Upper lobe of right lung (tissue), 1 donor: ENCODE measurements at places on chromosomes 3 and 15. TPM values are rescaled to one million over a fixed set of nuclear protein-coding genes. Genes with fewer than 3 reads are reported as not detected.

- no peak for DNase-seq
- no peaks in the 10 kb centered on the region for H3K27me3 ChIP-seq
- peak overlapping the region; percentile 10 for H3K4me3 ChIP-seq
- no peak overlapping the region for H3K27ac ChIP-seq
These were observed 24.9 kb downstream of the ETFA start for GRCh38 chr15:76286271-76286879.

POPDC2 gene
- 2.7 TPM for total RNA-seq

THRB gene
- 19.7 TPM for total RNA-seq

DNA sequence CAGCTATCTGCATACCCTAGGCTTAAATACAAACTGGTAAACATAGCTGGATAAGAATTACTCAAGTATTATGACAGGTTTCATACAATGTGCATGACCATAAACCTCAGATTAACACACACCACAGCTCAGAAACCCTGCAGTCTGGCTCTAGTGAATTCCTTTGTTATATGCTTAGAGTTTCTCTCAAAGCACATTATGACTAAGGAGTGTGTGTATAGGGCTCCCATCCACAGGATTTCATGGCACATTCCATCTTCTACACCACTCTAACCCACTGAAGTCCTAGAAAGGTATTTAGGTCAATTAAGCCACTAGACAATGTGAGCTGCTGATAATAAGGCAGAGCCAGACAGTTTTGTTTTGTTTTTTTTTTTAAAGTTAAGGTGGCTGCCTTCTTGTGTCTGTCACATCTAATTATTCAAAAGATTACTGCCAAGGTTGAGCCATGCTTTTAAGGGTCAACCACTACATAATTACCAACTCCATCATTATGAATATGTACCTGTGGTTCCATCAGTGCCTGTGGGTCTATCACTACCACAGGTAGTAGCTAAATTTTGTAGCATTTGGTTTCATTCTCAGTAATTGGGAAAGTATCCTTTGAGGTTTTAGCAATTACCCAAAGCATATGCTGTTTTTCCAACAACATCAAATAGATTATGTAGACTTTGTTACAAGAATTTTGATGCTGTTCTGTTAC, 107.0 kb downstream of the ALCAM start:
- H3K36me3 ChIP-seq = no peaks in the 10 kb centered on the region
- H3K27me3 ChIP-seq = no peaks in the 10 kb centered on the region
- H3K27ac ChIP-seq = no peak overlapping the region
- H3K4me3 ChIP-seq = no peak overlapping the region
- no peak for DNase-seq

MGLL gene
- 194 TPM for total RNA-seq

DNA sequence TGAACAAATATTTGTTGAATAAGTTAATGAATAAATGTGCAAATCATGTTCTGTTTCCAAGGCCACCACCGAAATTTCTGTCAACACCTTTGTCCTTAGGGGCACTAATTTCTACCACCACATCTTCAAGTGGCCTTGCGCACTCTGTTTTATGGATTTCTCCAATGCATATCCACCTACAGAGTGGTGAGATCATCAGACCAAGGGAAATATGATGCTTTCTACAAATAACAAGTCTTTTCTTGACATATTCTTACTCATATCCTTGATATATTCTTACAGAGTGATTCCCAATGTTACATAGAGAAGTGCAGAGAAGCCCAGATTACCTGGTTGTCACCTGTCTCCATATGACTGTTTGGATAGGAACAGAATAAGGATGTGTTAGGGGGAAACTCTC, 36.1 kb upstream of the TMCO5A start:
- no peaks in the 10 kb centered on the region for H3K36me3 ChIP-seq
- no peaks in the 10 kb centered on the region for H3K27me3 ChIP-seq
- no peaks in the 10 kb centered on the region for H3K4me1 ChIP-seq
- no peak for DNase-seq

DNA sequence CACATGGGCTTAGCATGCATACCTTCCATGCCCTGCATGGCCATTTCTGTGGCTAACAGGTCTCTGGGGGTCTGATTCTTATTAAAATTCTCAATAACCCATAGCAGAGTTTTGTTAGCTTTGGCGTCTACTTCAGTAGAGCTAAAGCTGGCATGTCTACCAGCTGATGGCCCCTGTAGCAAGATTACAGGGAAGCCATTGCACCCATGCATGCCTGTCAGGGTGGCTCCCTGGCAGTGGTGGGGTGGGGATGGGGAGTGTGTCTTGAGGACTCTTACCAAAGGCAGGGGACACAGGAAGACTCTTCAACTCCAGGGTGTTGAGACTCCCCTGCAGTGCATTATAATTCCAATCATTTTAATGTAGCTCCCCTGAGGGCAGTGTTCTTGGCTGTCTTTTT, 4.7 kb downstream of the KY start:
- H3K36me3 ChIP-seq = no peaks in the 10 kb centered on the region
- no peak overlapping the region for H3K4me3 ChIP-seq
- no peaks in the 10 kb centered on the region for H3K4me1 ChIP-seq
- no peak overlapping the region for H3K27ac ChIP-seq
- no peaks in the 10 kb centered on the region for H3K27me3 ChIP-seq
- no peak for DNase-seq

- no peaks in the 10 kb centered on the region for H3K36me3 ChIP-seq
- H3K4me3 ChIP-seq = no peak overlapping the region
- H3K4me1 ChIP-seq = no peaks in the 10 kb centered on the region
- H3K27me3 ChIP-seq = no peaks in the 10 kb centered on the region
These were observed 53.0 kb downstream of the KLHL6 start for GRCh38 chr3:183502237-183503181.

TRIM71 gene
- 2.2 TPM for total RNA-seq

GOLGA8J gene
- total RNA-seq = not detected

DNA sequence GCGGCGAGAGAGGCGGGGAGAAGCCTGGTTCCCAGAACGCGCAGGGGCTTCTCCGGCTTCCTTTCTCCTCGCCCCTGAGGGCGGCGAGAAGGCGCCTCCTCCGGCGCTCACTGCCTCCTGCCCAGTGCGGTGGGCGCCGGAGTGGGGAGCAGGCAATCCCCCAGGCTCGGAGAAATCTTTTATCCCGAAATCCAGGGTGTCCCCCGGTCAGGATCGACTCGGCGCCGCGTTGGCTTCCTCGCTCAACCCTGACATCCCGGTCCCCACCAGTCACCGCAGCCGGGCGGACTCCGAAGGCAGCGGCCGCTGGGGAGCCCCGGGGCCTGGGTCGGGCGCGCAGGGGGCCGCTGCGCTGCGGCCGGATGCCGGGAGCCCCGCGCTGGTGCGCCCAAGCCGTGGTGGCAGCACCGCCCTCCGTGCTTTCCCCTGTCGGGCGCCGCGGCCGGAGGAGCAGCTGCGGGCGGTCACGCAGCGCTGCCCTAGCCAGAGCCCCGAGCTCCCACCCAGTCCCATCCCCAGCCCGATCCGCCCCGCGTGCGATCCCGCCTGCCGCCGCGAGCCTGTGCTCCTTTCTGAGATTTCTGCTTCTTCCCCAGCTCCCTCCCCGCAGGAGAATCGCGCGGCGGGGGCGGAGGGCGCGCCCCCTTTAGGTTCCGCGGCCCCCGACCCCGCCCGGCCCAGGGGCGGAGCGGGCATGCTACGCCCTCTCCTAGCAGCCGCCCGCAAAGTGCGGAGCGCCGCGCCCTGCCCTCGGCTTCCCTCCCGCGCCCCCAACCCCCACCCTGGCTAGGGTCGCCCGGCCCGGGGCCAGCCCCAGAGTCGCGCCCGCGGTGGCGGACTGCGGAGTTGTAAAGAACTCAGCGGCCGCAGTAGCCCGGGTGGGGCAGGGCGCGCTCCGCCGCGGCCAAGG, 683 bp upstream of the CACNA2D3 start:
- peaks cover 33% of the 10 kb centered on the region for H3K27me3 ChIP-seq
- peak overlapping the region; percentile 58 for H3K4me3 ChIP-seq
- no peaks in the 10 kb centered on the region for H3K4me1 ChIP-seq
- no peak overlapping the region for H3K27ac ChIP-seq

GPR149 gene
- not detected for total RNA-seq

GRCh38 chr15:46091860-46092450, 457.1 kb downstream of the SQOR start:
- no peaks in the 10 kb centered on the region for H3K27me3 ChIP-seq
- no peak overlapping the region for H3K27ac ChIP-seq
- H3K36me3 ChIP-seq = no peaks in the 10 kb centered on the region
- H3K4me3 ChIP-seq = no peak overlapping the region

DNA sequence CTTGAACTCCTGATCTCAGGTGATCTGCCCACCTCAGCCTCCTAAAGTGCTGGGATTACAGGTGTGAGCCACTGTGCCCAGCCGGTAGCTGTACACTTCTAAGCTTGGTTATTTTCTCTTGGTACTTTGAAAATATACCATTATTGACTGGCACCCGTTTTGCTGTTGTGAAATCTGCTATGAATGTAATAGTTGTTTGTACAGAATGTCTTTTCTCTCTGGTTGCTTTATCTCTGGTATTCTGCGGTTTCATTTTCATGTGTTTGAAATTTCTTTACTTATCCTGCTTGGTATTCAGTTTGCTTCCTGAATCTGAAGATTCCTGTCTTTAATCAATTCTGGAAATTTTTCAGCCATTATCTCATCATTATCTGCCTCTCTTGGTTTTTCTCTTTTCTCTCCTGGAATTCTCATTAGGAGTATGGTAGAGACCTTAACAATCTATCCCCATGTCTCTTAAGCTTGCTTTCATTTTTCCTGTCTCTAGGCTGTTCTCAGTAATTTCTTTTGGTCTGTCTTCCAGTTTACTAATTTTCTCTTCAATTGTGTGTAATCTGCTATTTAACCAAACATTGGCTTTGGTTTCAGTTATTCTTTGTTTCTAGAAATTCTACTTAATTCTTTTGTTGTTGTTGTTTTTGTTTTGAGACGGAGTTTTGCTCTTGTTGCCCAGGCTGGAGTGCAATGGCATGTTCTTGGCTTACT, 2.8 kb upstream of the PAK2 start:
- H3K27ac ChIP-seq = no peak overlapping the region
- no peak overlapping the region for H3K4me3 ChIP-seq
- H3K27me3 ChIP-seq = no peaks in the 10 kb centered on the region
- peaks cover 8% of the 10 kb centered on the region for H3K36me3 ChIP-seq

DNA sequence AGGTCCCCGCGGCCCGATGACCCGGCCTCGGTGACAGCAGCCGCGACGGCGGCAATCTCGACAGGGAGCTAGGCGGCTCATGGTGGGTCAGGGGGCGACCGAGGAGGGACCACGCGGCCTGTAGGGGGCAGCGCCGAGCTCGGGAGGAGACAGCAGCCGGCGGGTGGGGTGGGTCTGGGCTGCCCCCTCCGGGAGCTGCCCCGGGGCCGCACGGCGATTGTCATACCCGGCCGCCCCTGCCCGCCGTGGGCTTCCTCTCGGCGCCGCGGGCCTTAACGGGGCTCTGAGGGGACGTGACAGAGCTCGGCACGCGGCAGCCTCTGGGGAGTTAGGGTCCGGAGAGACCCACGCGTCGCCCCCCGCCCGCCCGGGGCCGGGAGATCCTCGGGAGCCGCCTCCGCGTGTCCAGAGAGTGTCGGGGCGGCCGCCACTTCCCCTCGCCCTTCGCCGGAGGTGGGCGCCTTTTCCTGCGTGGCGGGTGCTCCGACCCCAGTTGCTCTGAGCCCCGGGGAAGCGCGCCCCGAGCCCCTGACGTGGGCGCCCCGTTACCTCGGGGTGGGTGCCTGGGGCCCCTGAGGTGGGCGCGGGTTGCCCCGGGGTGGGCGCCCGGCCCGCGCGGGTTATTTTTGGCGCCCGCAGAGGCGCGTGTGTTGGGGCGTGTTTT, 539 bp upstream of the PLCL2 start:
- peak; percentile 84 for DNase-seq
- no peaks in the 10 kb centered on the region for H3K27me3 ChIP-seq
- peak overlapping the region; percentile 86 for H3K27ac ChIP-seq
- H3K36me3 ChIP-seq = no peaks in the 10 kb centered on the region
- peaks cover 9% of the 10 kb centered on the region for H3K4me1 ChIP-seq

DNA sequence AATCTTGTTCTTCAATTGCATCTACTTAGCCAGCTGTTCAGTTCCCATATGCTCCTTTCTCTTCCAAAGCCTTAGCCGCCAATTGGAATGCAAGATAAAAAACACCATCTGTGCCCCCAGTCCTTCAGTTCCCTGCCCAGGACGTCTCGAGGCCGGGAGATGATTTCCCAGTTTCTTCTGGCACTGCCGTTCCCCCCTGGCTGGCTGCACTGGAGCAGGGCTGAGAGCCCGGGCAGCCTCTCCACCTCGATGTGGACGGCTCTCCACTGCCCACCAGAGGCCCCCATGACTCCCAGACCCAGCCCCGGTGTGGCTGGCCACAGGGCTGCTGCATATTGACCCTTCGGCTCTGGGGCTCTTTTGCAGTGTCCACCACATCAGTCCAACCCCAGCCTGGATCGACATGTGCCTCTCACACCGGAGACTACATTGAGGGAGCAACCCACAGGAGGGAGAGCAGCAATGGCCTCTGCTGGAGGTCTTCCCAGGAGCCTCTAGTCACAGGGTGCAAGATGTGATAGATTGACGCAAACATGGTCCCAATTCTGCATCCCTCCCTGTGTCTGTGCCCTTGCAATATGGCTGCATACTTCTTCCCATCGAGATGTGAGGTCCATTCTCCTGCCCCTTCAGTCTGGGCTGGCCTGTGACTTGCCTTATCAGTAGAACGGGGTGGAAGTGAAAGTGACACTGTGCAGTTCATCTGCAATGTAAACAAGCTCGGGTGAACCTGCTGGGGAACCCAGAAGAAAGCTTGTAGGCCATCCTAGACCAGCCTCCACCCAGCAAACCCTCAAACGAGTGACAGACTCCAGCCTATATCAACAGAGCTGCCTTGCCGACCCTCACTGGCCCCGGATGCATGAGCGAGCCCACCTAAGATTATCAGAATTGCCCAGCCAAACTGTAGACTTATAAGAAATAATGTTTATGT, 52.3 kb upstream of the PRR20G start:
- peaks cover 22% of the 10 kb centered on the region for H3K27me3 ChIP-seq
- no peak overlapping the region for H3K4me3 ChIP-seq
- no peaks in the 10 kb centered on the region for H3K4me1 ChIP-seq
- H3K36me3 ChIP-seq = no peaks in the 10 kb centered on the region
- H3K27ac ChIP-seq = no peak overlapping the region

CCK gene
- 0.67 TPM for total RNA-seq

DNA sequence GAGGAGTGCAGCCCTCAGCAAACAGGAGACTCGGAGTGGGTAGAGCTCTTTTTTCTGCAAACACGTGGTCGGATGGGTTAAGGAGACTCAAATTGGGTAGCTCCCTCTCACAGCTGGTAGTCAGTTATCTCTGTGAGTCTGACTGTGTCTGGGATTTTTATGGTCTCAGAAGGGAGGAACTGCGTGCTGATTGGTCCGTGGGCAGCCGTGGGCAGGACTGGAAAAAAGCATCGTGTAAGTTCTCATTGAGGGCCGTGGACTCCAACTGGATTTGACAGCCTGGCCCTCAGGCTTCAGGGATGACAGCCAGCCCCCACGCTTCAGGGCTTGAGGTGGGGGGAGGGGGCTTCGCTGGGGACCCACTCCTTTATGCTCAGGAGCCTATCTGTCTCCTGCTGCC, 463.9 kb downstream of the EPHA3 start:
- no peaks in the 10 kb centered on the region for H3K27me3 ChIP-seq
- H3K27ac ChIP-seq = no peak overlapping the region
- no peaks in the 10 kb centered on the region for H3K4me1 ChIP-seq

GRCh38 chr3:106617276-106617675, 748.5 kb upstream of the CBLB start:
- H3K36me3 ChIP-seq = no peaks in the 10 kb centered on the region
- no peak overlapping the region for H3K4me3 ChIP-seq
- no peaks in the 10 kb centered on the region for H3K27me3 ChIP-seq
- DNase-seq = no peak
- no peaks in the 10 kb centered on the region for H3K4me1 ChIP-seq
- H3K27ac ChIP-seq = no peak overlapping the region

- H3K4me1 ChIP-seq = peaks cover 11% of the 10 kb centered on the region
- H3K36me3 ChIP-seq = no peaks in the 10 kb centered on the region
- H3K4me3 ChIP-seq = no peak overlapping the region
- no peaks in the 10 kb centered on the region for H3K27me3 ChIP-seq
These were observed 118.2 kb downstream of the ECT2 start for GRCh38 chr3:172868582-172869200.

LSAMP gene
- total RNA-seq = 24.6 TPM
